LNCaP clone FGC (cell line): ENCODE measurements at places on chromosomes 13 and 19.

DNA sequence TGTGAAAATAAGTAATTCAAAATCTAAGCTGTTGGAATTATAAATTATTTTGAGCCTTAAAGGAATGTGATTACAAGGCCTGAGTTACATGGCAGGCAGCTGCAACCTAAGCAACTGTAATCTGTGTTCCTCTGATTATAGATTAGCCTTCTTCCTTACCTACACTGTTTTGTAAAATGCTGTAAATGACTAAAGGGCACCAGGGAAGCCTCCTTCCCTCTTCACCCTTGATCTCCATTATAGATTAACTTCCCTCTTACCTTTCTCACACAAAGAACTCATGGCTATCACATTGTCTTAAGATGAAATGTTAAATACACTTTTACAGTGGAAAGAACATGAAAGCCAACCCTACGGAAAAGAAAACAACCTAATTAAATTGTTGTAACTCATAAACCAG is 423.7 kb upstream of the KLF12 start:
- DNase-seq, result no peak

- no peak for DNase-seq
Observed at GRCh38 chr19:22545751-22546150, 88.4 kb upstream of the ZNF492 start.

- no peak for DNase-seq
Observed at GRCh38 chr19:14616407-14616806, 33.5 kb downstream of the CLEC17A start.

DNA sequence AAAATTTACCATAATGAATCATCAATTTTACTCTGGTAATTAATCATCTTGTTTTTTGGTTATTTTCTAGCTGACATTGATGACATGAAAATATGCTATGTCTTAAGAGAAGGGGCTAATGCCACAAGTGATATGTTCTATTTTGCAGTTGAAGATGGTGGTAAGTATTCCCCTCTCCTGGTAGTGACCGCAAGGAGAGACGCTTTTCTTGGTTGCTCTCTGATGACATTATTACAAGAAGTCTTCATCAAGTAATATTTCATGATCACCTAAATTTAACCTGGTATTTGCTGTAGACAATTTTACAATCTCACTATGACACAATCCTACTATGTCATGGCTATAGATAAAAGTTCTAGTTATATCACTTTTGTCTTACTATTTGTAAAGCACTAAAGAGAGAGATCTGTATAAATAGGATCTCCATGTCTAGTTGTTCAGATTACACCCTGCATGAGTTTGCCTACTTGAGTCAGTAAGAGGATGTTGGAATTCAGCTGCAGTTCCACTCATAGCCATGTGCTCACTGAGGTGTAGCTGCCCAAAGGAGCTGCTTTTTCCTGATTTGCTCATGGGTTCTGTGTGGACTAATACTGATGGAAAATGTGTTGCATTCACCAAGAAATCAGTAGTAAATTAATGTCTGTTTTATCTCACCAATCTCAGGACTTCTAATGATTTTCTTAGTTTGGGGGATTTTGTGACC is 10.9 kb downstream of the FREM2 start:
- no peak for DNase-seq

- DNase-seq, result no peak
Observed at GRCh38 chr19:50419580-50420035, 870 bp downstream of the SPIB start.

GRCh38 chr19:3932931-3933810 is at the start of gene NMRK2:
TSS of gene NMRK2 (plus strand) at chr19:3933069. CDS start at chr19:3933672, 603 bp downstream.
- DNase-seq, result no peak

GRCh38 chr13:35471706-35472322 is 4.7 kb downstream of the MAB21L1 start:
- DNase-seq, result no peak

- no peak for DNase-seq
Observed at GRCh38 chr13:24670961-24671381, 9.2 kb upstream of the ATP12A start.

- DNase-seq, result no peak
Observed at GRCh38 chr13:112618501-112618900, 30.5 kb upstream of the TUBGCP3 start.

GRCh38 chr13:104577071-104577815 is 1511.0 kb upstream of the SLC10A2 start:
- no peak for DNase-seq

GRCh38 chr13:91809161-91809560 is 410.7 kb downstream of the GPC5 start:
- no peak for DNase-seq

GRCh38 chr19:1992759-1993260 is 22.7 kb downstream of the BTBD2 start:
- no peak for DNase-seq

DNA sequence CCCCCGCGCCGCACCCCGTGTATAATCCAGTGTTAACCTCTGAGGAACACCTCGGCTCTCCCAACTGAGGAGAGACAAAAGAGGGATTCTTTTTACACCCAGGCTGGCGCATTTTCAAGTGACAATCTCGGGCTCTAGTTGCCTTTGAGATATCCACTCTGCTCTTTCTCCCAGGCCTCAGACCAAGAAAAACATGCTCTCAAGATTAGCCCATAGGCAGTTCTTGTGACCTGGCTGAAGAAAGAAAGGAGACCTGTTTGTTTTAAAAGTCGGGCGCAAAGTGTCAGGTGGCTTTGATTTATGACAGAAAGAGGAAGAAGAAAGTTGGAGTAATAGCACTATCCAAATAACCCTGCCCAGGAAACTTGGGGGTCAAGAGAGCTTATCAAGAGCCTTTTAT is 27.3 kb downstream of the SHISA2 start:
- no peak for DNase-seq

DNA sequence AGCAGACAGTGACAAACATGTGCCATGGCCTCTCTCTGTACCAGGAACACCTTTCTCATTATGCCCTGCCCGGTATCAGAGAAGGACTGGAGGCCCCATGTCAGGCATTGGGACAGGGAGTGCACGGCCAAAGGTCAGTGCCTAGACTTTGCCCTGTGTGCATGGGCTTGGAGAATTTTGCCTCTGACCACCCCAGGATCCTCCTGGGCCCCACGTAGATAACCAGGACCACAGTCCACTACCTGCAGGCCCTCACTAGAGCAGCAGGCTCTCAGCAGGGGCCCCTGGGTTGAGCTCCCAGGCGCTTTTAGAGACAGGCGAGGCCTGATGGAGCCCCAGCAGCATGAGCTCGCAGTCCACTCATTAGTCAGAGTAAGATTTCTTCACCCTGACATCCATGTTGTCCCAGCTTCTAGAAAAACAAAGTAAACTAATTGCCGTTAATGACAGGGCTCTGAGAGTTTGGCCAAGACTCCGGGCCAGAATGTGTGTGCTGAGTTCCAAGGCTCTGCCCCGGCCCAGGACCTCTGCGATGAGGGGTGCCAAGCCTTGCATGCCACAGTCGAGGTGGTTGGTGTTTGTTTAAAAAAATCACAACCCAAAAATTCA is 42.7 kb downstream of the CAPN12 start:
- no peak for DNase-seq

GRCh38 chr13:112968380-112968909 is 569 bp upstream of the MCF2L start:
- no peak for DNase-seq

DNA sequence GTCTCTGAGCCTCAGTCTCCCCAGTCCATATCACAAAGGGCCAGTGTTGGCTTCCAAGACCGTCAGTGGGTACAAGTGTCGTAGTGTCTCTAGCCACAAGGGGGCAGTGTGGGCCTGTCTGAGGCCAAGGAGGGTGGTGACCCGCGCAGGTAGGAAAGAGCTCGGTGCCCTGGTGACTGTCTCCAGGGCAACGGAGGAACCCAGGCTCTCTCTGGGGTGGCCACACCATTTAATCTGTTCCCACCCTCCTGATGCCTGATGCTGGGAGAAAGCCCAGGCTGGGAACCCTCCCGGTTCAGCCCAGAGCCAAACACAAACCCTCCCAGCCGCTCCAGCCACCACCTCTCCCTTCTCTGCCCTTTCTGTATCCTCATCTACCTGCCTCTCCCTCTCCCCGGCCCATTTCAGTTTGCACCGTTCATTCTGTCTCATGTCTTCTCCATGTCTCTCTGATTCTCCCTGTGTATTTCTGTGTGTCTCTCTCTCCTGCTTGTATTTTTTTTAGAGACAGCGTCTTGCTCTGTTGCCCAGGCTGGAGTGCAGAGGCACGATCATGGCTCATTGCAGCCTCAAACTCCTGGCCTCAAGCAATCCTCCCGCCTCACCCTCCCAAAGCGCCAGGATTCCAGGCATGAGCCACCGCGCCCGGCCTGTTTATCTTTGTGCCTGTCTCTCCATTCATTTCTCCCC is 17.5 kb upstream of the MEIS3 start:
- DNase-seq, result no peak

- DNase-seq, result no peak
Observed at GRCh38 chr19:35357867-35358573, at the start of gene FFAR3. TSS of gene FFAR3 (plus strand) at chr19:35358460. CDS start at chr19:35358891, 431 bp downstream.

DNA sequence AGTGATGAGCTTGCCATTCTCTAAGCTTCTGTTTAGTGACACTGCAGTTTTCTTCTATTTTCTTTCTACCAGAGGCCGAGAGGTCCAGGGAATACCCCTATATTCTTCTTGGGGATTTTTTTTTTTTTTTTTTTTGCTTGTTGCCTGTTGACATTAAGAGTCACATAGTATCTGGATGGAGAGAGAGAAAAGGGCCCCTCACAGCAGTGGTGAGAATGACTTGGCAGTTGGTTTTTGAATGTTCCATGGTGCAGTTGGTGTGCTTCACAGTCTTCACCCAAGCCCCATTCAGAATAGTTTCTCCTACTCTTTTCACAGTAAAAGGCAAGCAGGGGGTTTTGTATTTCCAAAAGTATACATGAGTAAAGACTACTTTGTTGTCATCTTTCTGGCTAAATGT is 577.9 kb downstream of the LMO7 start:
- DNase-seq, result no peak

GRCh38 chr13:51894239-51894638 is 32.5 kb downstream of the CCDC70 start:
- no peak for DNase-seq

- DNase-seq, result no peak
Observed at GRCh38 chr19:39342647-39343305, 555 bp downstream of the SAMD4B start.

- no peak for DNase-seq
Observed at GRCh38 chr13:36193151-36193855, 21.1 kb downstream of the SOHLH2 start.

GRCh38 chr13:64277097-64277496 is 2861.4 kb upstream of the PCDH20 start:
- DNase-seq, result no peak
